IPS DF 6.9 (cell line): ENCODE measurements at places on chromosomes 7 and 10.

- no peak for DNase-seq
Measured at GRCh38 chr7:84471576-84471975, 277.0 kb upstream of the SEMA3A start.

- no peak for DNase-seq
Measured at GRCh38 chr7:34059136-34059828, 153.9 kb downstream of the BMPER start.

DNA sequence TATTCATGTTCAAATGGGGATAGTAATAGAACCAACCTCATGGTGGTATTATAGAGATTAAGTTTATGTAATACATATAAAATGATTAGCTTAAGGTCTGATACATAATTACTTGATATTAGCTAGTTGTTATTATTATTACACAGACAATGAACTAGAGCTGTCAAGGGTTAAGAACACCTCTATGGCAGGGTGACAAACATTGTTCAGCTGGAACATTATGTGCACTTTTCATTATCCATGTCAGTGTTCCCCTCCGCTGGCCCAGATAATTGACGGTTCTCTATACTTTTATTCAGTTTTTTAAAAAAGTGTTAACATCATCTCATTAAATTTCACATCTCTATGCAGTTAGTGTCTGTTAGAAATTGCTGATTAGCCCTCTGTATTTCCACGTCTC lies 142.1 kb downstream of the CDK14 start:
- DNase-seq, result no peak

DNA sequence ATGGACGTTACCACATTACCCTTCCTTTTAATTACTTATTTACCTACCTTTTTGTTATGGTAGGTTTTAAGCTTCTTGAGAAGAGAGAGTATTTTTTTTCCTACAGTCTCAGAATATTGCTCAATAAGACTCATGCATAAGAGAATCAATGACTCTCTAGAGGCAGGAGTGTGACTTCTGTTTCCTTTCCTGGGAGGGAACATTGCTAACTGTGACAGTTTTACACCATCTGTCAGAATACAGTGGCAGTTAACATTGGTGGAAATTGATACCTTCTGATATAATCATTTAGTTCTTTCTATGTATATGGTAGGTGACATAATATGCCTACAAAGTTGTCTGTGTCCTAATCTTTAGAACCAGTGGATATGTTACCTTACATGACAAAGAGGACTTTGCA lies 348.7 kb upstream of the POT1 start:
- DNase-seq, result no peak

DNA sequence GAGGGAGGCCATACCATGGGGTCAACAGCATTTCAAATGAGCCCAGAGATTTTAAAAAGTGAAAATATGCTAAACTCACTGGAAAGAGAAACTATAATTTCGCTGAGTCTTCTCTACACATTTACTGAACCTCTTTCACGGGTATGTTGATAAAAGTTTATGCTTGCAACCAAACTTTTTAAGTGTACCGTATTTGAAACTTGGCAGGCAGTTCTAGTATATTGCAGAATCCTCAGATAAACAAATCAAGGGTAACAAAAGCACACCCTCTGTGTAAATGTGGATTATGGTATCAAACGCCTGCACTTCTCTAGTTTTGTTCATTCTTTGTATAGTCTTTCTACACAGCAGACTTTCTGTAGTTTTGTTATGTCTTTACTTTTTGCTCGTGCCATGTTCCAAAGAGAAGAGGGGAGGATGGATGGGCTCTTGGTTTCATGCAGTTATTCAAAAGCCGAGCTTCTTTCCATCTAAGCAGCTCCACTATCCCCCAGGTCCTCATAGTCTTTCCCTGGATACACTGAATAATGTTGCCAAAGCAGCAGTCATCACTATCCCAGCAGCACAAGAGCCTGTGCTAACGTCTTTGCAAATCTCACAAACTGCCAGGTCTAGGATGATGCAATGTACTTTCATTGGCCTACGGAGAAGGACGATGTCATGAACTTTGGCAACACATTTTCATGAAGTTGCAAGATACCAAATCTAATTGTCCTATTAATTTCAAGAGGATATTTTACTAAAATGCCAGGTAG lies 131.2 kb downstream of the MPP7 start:
- no peak for DNase-seq

GRCh38 chr7:43212921-43213320 lies 100.5 kb downstream of the HECW1 start:
- DNase-seq, result no peak

DNA sequence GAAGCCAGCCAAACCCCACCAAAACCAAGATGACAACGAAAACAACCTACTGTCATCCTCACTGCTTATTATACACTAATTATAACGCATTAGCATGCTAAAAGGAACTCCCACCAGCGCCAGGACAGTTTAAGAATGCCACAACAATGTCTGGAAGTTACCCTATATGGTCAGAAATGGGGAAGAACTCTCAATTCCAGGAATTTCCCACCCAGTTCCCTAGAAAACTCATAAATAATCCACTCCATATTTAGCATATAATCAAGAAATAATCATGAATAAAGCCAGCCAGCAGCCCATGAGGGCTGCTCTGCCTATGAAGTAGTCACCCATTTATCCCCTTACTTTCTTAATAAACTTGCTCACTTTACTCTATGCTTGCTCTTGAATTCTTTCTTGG lies 20.8 kb downstream of the MICU1 start:
- DNase-seq, result no peak

- DNase-seq, result no peak
Measured at GRCh38 chr7:82291931-82292330, 151.6 kb downstream of the CACNA2D1 start.

GRCh38 chr7:15463801-15464666 lies 97.8 kb downstream of the AGMO start:
- no peak for DNase-seq

DNA sequence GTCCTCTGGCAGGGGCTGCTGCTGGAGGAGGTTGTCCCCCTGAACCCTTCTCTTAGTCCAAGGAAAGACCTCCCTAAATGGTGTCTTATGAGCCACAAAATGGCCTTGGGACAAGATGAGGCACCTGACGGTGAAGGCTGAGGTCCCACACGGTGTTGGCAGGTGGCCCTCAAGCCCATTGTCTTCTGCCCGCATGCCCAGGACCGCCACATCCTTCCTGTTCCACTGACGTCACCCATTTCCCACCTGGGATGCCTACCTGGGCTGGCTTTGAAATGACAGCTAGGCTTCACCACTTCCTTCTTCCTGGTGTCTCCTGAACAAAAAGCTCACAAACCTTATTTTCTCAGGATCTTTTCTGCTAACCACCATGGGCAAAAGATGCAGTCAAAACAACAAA lies 2.1 kb upstream of the DMBT1 start:
- no peak for DNase-seq
